CD4-positive, alpha-beta T cell treated with Interleukin-2 at 100 ng/mL for 4 hours (primary cell): ENCODE measurements at places on chromosomes 13 and 19.

DNA sequence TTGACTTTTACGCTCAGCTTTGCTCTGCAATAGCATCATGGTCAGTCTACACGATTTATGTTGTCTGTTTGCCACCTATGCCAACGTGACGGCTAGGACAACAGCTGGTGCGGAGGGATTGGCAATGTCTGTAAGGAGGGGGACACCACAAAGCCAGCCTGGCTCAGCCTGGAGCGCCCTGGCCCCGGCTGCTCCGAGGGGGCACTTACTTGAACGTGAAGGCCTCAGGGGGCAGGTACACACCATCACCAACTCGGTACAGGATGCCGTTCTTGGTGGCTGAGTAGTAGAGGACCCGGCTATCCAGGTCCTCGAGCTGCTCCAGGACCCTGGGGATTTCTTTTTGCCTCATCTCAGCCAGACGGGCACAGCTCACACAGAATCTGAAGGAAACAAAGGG is 26.4 kb upstream of the EIF3G start:
- no peak for DNase-seq

GRCh38 chr19:51760697-51761356 is at the start of gene FPR2:
TSS of gene FPR2 (plus strand) at chr19:51761180. CDS start at chr19:51768659, 7,479 bp downstream.
- DNase-seq, result no peak

DNA sequence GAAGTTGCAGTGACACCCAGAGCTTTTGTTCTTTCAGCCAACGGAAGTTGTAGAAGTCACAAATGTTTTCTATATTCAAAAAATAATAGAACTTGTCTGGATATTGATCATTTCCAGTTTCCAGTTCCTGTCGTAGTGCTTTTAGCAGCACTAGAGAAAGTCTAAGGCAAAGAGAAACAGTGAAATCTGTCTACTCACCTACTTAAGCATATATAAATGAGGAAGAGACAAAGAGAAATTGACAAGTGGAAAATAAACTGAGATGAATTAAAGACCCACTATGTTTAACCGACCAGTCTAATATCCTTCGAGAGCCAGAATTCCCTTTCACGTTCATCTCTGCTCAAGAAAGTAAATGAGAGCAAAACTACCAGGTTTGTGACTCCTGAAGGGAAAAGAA is 36.7 kb downstream of the DACH1 start:
- DNase-seq, result no peak

DNA sequence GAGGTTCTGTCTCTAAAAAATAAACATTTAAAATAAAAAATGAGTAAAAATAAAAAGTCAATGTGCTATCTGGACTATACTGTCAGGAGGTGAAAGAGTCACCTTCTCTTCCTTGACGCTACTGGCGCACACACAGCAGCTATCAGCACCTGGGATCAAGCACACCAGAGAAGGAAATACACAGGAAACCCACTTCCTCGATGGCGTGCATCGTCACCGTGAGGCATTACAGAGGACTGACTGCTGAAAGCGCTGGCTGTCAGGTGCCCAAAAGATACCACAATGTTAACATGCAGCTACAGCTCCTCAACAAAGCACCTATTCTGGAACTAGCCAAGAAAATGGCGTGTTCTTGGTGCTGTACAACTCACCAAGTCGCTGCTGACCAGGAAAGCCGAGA is 6.1 kb downstream of the SLC35E1 start:
- peak; percentile 88 for DNase-seq

GRCh38 chr13:111899714-111900389 is 167.1 kb upstream of the SOX1 start:
- DNase-seq, result no peak

GRCh38 chr19:41792513-41793413 is 3.6 kb upstream of the CEACAM3 start:
- DNase-seq, result peak; percentile 46

GRCh38 chr13:25771641-25772478 is 280.0 kb downstream of the SHISA2 start:
- no peak for DNase-seq

- DNase-seq, result no peak
Measured at GRCh38 chr19:13150931-13151604, 857 bp downstream of the IER2 start.

GRCh38 chr19:39200803-39201115 is 3.3 kb downstream of the SYCN start:
- no peak for DNase-seq

- DNase-seq, result no peak
Measured at GRCh38 chr19:38135150-38135998, 88.6 kb downstream of the DPF1 start.

DNA sequence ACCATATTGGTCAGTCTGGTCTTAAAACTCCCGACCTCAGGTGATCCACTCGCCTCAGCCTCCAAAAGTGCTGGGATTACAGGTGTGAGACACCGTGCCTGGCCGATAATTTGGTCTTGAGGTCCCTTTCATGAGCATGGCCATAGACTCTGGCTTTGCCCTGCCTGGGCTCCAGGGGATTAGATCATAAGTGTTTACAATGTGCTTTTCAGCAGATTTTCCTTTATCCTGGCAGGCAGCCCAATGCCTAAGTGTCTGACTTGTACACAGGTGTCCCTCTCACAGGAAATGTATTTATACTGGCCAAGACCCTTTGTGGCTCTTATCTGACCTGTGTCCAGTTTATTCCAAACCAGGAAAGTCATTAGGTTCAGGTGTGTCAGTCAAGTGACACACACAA is 15.9 kb downstream of the BCAM start:
- DNase-seq, result no peak

DNA sequence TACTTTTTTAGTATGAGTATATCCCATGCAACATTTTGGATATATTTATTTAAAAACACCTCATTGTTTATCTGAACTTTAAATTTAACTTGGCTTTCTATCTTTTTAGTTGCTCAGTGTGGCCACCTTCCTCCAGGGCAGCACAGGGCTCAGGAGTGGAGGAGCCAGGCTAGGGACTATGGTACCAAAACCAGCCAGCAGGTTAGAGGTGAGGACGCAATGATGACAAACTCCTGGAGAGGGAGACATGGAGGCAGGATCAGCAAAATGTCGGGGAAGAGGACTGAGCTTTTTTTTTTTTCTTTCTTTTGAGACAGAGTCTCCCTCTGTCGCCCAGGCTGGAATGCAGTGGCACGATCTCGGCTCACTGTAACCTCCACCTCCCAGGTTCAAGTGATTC is 29.6 kb upstream of the CALM3 start:
- DNase-seq, result no peak

GRCh38 chr13:110643768-110644421 is 28.6 kb downstream of the NAXD start:
- DNase-seq, result no peak

- DNase-seq, result no peak
Measured at GRCh38 chr13:112728375-112729126, 38.7 kb downstream of the ATP11A start.

DNA sequence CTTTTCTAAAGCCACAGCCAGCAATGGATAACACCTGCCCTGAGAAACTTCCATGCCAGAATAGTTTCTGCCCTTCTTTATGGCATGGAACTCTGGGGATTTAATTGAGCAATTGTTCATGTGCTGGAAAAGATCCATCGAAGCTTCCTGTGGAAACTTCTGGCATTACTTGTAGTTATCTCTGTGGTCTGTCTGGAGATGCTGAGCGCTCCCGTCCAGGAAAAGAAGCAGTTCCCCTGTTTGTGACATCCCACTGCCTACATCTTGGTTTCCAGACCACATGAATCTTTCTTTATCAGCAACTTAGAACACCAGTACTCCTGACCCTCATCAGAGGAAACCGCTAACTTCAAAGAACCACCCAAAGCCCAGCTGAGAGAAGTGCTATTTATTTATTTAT is 24.6 kb downstream of the FLT1 start:
- no peak for DNase-seq

GRCh38 chr19:51535535-51535934 is 4.1 kb upstream of the SIGLEC6 start:
- no peak for DNase-seq

- no peak for DNase-seq
Measured at GRCh38 chr19:1491849-1492170, 829 bp downstream of the REEP6 start.

GRCh38 chr13:73708393-73708985 is 425.7 kb downstream of the KLF12 start:
- peak; percentile 77 for DNase-seq

- DNase-seq, result no peak
Measured at GRCh38 chr19:31749231-31749630, 400.0 kb upstream of the TSHZ3 start.

- DNase-seq, result no peak
Measured at GRCh38 chr13:113620036-113620796, 35.7 kb downstream of the TFDP1 start.

GRCh38 chr19:47356900-47357299 is 7.8 kb downstream of the DHX34 start:
- DNase-seq, result no peak

- no peak for DNase-seq
Measured at GRCh38 chr19:36060430-36060829, 5.7 kb downstream of the WDR62 start.

DNA sequence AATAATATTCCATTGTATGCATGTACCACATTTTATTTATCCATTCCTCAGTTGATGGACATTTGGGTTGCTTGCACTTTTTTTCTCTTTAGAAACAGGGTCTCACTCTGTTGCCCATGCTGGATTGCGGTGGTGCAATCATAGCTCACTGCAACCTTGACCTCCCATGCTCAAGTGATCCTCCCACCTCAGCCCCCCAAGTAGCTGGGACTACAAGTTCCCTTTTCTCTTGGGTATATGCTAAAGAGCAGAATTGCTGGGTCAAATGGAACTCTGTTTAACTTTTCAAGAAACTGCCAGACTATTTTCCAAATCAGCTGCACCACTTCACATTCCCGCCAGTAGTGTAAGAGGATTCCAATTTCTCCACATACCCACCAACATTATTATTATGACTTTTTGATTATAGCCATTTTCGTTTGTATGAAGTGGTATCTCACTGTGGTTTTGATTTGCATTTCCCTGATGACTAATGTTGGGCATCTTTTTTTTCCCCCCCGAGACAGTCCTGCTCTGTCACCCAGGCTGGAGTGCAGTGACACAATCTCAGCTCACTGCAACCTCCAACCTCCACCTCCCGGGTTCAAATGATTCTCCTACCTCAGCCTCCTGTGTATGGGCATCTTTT is 7.6 kb upstream of the IPO5 start:
- no peak for DNase-seq

DNA sequence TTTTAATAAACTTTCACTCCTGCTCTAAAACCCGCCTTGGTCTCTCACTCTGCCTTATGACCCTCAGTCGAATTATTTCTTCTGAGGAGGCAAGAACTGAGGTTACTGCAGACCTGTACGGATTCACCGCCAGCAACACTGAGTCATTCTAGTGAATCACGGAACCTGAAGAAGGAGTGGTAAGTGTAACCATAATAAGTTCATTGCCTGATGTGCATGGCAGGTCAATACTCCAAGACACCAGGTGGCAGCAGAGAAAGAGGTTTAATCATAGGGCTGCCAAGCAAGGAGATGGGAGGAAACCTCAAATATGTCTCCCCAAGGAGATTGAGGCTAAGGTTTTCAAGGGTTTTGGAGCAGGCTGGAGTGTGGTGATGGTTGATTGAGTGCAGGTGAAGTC is 204.3 kb upstream of the IPO5 start:
- no peak for DNase-seq

- peak; percentile 50 for DNase-seq
Measured at GRCh38 chr19:33819880-33820781, 23.5 kb downstream of the KCTD15 start.

DNA sequence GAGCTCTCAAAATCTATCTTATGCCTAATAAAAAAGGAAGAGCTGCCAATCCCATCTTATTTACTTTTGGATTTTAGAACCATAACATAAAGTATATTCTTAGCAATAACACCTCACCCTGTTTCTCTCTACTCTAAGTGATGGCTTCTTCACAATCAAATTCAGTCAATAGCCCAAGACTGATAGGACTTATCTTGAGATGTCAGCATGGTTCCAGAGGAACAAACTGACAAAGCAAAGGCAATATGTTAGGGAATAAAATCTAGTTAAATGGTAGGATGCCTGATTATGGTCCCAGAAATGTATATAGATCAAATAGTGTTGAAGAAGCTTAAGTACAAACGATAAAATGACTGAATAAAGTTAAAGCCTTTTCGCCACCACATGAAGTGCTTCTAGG is 36.3 kb downstream of the DACH1 start:
- DNase-seq, result no peak

- peak; percentile 21 for DNase-seq
Measured at GRCh38 chr13:112968380-112968909, 569 bp upstream of the MCF2L start.

- no peak for DNase-seq
Measured at GRCh38 chr13:57311009-57311586, 144.1 kb downstream of the PRR20E start.

- no peak for DNase-seq
Measured at GRCh38 chr19:42445948-42446347, 3.2 kb upstream of the CXCL17 start.

DNA sequence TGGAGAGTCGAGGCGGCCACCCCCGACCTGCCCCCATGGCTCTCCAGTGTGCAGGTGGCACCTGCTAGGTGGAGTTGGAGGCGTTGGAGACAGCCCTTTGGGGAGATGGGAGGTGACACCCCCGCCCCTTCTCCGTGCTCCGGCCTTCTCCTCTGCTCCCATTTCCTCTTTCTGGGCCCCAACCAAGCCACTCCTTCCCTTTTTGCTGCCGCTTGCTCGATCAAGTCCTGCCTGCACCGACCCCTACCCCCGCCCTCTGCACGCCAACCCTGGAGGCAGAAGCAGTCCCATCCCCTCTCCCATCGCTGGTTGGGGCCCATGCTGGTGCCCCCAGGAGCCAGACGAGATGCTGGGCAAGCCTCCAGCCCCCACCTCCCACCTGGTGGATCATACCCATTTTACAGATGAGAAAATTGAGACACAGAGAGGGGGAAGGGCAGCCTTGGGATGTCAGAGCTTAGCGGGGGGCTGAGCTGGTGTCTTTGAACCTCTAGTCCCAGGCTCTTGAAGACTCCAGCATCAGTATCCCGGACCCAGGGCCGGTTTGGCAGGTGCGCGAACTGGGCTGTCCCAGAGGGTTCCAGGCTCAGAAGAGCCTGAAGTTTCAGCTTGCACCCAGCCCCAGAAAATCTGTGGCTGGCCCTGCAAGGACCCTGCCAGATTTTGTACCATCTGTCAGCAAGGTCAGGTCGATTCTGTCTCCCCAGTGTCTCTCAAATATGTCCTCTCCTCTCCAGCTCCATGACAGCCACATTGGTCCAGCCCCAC is 10.3 kb downstream of the GNA15 start:
- DNase-seq, result no peak

GRCh38 chr13:37070956-37071355 is 11.5 kb upstream of the SUPT20H start:
- DNase-seq, result no peak

GRCh38 chr13:51793570-51794271 is 10.2 kb downstream of the DHRS12 start:
- DNase-seq, result peak; percentile 39

DNA sequence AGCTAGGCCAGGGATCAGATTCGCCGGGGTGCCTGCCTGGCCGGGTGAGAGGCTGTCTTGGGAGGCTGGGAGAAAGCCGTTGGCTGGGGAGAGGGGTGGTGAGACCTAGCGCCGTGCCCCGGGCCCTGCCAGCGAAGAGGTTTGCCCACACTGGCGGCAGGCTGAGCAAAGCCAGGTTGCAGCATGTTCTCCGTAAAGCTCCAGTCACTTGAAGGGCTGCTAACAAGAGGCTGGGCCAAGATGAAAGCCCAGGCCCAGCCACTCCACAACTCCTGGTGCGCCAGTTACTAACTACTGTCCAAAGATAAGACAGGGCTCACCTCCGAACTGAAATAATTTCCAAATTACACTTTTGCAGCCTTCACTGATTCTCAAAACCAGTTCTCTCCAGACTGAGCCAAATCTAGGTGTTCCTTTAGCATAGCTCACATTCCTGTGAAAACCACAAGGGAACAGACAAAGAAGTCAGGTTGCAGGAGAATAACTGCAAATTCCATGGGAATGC is 16.3 kb downstream of the ELAVL1 start:
- no peak for DNase-seq
